ENCODE measurements at places on chromosomes 12 and 14.

DNA sequence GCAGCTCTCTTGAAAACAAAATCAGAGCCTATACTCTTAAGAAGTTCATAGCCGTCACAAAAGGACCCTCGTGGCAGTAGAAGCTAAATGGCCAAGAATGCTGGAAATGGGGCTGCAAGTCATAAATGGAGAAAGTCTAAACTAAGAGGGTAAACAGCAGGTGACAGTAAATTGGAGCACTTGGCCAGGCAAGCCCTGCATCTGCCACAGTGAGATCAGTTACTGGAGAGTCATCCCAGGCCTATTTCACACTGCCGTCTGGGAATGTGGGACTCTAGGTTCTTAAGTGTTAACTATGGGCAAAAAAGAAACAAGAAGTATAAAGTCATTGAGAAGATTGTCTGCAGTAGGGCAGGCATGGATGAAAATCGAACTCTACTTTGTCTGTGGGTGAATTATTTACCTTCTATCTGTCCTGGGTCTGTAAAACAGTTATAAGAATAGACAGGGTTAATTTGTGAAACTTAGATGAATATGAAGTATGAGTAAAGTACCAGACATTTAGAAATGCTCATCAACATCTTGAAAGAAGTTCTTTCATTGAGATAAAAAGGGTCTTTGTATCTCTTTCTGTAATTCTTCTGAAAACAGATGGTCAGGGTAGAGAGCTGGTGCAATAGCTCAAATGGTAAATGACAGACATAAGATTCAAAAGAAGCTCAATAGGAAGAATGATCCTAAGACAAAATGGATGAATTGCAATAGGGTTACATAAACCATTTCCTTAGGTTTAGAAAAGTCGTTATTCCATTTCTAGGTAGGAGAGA lies 792.5 kb downstream of the DIO2 start:
- DNase-seq, result no peak

- peak; percentile 73 for DNase-seq
Measured at GRCh38 chr14:61527325-61528100, 167.8 kb upstream of the HIF1A start.

DNA sequence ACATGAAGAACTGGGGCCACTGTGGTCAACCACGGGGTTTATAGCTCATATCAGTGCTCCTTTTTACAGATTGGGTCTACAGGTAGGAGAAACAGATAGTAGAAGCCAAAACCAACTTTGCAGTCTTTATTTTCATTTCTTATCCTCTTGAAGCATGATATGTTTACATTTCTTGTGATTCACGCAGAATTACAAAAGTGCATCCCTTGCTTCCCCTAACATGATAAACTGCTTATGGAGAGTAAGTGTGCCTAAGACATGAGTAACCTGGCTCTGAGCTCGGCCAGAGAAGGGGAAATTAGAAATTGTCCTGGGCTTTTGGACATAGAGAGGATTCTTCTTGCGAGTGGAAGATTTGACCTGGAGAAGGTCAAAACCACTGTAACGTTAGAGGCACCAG lies 18.4 kb downstream of the PWP1 start:
- no peak for DNase-seq

DNA sequence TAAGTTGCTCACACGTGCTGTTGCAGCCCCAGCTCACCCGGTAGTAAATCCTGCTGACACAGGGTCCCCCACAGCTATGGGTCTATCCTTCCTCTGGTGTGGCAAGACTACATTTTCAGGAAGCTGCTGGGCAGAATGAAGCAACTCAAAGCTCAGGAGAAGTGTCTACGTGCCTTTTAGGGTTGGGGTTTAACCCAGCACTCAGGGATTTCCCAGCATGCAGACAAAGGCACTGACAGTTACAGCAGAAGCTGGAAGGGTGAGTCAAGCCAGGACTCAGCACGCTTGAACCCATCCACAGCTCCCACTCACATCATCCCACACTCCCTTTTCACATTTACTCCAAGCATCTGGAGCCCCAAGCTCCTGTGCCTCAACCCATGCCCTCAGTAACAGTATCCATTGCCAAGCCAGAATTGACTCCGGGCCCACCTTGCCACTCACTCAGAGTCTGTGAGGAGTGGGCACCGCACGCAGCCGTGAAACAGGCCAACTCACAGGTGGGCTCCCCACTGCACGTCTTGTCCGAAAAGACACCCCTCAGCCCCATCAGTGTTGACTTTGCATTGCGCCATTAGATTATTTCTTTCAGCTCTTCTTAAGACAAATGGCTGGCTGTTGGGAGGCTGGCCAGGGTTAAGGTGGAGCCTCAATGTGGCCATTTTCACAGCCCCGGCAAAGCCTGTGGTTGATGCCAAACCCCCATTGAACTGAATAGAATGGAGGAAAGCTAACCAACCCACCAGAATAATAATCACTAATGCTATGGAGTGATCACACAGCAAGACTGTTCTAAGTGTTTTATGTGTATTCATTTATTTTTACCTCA lies 59.6 kb downstream of the ZFP36L1 start:
- DNase-seq, result no peak

DNA sequence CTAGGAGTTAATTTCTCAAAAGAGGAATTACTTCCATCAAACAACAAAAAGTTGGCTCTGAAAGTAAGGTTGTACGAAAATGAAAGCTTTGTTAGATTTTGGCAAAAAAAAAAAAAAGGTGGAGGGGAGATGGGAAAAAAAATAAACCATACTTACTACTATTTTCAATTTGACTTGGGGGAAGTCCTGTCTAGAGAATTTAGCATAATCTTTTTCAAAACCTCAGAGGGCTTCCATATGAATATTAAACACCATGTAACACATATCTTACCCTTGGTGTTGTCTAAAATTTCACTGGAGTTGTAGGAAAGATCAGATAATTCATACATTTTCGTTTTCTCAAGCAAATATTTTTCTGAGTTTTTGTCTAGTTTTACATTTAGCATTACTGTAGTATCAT lies 17.5 kb downstream of the GRIP1 start:
- DNase-seq, result no peak

- no peak for DNase-seq
Measured at GRCh38 chr14:72800848-72801370, 93.0 kb downstream of the DPF3 start.

DNA sequence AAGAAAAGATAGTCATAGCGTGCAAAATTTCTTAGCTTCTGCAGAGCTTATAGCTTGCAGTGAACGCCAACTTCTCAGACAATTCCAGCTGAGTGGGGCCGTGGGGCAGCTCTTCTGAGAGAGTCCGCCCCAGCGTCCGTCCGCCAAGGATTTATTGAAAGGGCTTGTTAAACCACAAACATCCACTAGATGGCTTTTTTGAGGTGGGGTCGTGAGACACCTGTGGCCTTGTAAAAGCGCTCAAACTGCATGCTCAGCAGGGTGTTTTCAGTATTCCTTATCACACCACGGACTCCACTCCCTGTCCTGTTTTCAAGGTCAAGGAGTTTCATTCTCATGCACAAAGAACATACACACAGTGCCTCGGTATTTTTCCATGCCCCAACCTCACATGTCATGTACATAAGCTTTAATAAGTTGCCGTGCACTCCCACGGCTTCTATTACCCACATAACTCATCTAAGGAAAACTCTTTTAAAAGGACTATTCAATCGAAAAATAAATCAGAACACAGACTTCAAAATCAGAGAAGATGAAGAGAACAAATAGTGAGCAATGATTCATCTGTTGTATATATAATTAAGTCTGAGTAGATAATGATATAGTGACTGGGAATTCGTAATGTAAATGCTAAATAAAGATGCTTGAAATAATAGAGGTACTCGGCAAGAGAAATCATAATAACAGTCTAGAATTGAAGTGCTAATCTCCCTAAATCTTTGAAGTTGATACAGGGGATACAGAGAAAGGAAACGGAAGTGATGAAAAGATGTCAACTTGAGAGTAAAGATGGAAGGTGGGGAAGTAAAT lies 46.7 kb downstream of the WBP11 start:
- DNase-seq, result no peak

GRCh38 chr14:74401504-74402241 lies 24.3 kb downstream of the SYNDIG1L start:
- peak; percentile 18 for DNase-seq

DNA sequence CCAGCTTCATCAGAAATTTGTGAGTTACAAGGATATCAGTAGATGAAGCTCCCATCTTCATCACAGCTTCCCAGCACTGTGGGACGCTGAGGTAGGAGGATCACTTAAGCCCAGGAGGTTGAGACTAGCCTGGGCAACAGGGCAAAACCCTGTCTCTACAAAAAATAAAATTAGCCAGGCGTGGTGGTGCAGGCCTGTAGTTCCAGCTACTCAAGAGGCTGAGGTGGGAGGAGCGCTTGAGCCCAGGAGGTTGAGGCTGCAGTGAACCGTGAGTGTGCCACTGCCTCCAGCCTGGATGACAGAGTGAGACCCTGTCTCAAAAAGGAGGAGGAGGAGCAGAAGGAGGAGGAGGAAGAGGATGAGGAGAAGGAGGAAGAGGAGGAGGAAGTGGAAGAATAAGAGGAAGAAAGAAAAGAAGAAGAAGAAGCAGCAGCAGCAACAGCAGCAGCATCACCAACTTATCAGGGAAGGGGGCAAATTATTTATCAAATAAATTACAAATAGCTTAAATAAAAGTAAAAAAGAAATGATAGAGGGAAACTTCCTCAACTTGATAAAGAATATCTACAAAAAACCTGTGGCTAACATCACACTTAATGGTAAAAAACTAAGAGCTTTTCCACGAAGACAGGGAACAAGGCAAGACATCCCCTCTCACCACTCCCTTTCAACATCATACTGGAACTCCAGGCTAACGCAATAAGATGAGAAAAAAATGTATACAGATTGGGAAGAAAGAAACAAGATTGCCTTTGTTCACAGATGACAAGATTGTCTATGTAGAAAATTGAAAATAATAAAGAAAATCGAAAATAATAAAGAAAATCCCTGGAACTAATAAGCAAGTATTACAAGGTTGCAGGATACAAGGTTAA lies 69.6 kb downstream of the NINJ2 start:
- no peak for DNase-seq

DNA sequence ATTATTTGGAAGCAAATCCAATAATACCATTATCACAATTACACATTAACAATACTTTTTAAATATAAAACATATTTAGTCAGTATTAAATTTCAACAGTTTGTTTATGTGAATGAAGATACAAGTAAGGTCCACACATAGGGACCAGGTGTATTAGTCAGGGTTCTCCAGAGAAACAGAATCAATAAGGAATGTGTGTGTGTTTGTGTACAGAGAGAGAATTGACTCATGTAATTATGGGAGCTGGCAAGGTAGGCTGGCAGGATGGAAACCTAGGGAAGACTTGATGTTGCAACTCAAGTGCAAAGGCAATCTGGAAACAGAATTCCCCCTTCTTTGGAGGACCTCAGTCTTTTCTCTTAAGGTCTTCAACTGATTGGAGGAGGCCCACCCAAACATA lies 123.2 kb upstream of the OTX2 start:
- no peak for DNase-seq

DNA sequence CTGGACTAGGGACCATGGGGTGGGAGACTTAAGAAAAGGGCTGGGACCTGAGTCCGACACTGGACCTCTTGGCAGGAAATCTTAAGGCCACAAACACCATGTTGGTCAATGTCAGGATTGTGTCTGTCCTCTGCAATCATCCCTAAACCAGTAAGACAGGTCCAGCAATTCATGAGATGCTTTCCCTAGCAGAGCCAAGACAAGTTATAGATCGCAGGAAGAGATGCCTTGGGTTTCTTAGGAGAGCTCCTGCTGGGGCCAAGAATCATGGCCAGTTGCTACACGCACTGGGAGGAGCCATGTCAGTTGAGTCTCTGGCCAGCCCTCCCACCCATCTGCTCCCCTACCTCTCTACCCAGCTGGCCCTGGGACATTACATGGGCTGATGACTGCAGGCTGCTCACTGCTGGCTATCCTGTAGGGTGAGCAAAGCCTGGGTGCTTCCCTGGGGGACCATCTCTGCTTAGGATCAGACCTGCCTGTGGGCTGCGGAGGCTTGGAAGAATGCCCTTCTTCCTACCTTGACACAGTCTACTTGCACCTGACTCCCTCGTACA lies 14.2 kb downstream of the PLEKHH1 start:
- DNase-seq, result no peak

DNA sequence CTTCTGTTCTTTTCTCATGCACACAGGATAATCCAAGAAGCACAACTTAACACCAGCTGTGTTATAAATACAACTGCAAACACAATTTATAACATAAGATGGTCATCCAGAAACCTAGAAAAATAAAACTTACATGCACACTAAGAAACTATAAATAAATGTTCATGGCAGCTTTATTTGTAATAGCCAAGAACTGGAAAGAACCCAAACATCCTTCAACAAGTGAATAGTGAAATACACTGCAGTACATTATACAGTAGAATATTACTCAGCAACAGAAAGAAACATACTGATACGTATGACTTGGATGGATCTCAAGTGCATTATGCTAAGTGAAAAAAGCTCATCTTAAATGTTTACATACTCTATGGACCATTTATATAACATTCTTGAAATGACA lies 132.7 kb downstream of the SPTSSA start:
- DNase-seq, result no peak

DNA sequence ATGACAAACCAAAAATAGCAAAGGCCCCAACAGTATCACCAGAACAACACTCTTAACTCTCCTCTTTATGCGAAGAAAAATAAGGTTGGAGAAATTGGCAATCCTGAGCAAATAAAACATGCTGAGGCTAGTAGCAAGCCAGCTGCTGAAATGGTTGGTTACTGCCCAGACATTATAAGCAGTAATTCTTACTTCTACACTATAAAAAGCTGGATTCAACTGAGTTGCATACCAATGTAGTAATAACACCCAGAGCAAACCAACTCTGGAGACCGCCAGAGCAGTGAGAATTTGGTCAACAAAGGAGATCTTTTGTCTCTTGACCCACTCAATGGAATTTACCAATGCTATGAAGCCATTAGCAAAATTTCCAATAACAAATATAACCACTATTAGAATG lies 628 bp downstream of the TAS2R30 start:
- DNase-seq, result no peak

- DNase-seq, result peak; percentile 34
Measured at GRCh38 chr14:81206115-81206514, 14.6 kb downstream of the GTF2A1 start.

- DNase-seq, result no peak
Measured at GRCh38 chr14:33163600-33163999, 224.9 kb downstream of the NPAS3 start.

- no peak for DNase-seq
Measured at GRCh38 chr14:81161088-81161487, 59.7 kb downstream of the GTF2A1 start.

- DNase-seq, result peak; percentile 33
Measured at GRCh38 chr12:111444925-111445725, 39.4 kb downstream of the SH2B3 start.

GRCh38 chr14:74015963-74016362 lies 3.1 kb downstream of the ENTPD5 start:
- no peak for DNase-seq

Data from GM23248 (cell line).